Stimulated activated CD4-positive, alpha-beta T cell treated with anti-CD3 and anti-CD28 coated beads, Interleukin-12 subunit alpha, Interleukin-12 subunit beta, amount 100 ng/mL, for 24 hours (primary cell): ENCODE measurements at places on chromosomes 6 and 20.
A peak's percentile ranks its signal among the peaks of the same experiment; 100 is the strongest.

- DNase-seq, result no peak
These were observed 29.2 kb upstream of the SMOC2 start for GRCh38 chr6:168411793-168412192.

DNA sequence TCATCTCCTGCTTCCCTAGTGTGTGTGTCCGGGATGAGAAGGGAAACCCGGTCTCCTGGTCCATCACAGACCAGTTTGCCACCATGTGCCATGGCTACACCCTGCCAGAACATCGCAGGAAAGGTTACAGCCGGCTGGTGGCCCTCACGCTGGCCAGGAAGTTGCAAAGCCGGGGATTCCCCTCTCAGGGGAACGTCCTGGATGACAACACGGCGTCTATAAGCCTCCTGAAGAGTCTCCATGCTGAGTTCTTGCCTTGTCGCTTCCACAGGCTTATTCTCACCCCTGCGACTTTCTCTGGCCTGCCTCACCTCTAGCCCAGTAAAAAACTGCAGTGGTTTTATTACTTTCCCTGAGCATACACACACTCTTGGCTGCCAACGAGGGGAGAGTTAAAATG, 23.9 kb upstream of the C6orf141 start:
- DNase-seq, result no peak

- peak; percentile 70 for DNase-seq
These were observed at the start of gene QKI for GRCh38 chr6:163414117-163414945. QKI (plus strand) TSS chr6:163414718; CDS start chr6:163415194, 476 bp downstream.

GRCh38 chr20:54524849-54525248, 49.5 kb downstream of the DOK5 start:
- DNase-seq, result no peak

- no peak for DNase-seq
These were observed 81.5 kb downstream of the RTN4IP1 start for GRCh38 chr6:106547601-106548453.

GRCh38 chr6:153312634-153313033, 181.6 kb upstream of the RGS17 start:
- DNase-seq, result peak; percentile 6

GRCh38 chr20:9122571-9122970, 53.7 kb downstream of the PLCB4 start:
- DNase-seq, result no peak

DNA sequence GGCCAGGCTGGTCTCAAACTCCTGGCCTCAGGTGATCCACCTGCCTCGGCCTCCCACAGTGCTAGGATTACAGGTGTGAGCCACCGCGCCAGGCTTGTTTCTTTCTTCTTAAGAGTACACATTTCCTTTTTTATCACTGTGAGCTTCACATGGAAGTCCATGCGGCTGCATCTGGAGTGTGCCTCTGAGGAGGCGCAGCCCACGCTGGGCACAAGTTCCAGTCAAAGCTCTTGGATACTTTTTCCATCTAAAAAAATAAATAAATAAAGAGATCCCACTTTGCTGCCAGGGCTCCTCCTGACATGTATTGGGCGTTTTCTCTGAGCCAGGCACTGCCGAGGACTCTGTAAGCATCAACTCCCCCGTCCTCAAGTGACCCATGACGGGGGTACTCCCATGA, 123.0 kb downstream of the PREX1 start:
- DNase-seq, result no peak

GRCh38 chr20:63175038-63175895, 40.7 kb downstream of the YTHDF1 start:
- DNase-seq, result no peak

DNA sequence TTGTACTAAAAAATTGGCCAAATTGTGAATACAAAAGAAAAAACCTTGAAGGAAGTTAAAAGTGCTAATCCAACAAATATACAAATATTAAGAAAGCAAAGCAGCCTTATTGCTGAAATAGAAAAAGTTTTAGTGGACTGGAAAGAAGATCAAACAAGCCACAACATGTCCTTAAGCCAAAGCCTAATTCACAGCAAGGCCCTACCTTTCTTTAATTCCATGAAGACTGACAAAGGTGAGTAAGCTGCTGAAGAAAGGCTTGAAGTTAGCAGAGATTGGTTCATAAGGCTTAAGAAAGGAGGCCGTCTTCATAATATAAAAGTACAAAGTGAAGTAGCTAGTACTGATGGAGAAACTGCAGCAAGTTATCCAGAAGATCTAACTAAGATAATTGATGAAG, 53.5 kb downstream of the TINAG start:
- no peak for DNase-seq

DNA sequence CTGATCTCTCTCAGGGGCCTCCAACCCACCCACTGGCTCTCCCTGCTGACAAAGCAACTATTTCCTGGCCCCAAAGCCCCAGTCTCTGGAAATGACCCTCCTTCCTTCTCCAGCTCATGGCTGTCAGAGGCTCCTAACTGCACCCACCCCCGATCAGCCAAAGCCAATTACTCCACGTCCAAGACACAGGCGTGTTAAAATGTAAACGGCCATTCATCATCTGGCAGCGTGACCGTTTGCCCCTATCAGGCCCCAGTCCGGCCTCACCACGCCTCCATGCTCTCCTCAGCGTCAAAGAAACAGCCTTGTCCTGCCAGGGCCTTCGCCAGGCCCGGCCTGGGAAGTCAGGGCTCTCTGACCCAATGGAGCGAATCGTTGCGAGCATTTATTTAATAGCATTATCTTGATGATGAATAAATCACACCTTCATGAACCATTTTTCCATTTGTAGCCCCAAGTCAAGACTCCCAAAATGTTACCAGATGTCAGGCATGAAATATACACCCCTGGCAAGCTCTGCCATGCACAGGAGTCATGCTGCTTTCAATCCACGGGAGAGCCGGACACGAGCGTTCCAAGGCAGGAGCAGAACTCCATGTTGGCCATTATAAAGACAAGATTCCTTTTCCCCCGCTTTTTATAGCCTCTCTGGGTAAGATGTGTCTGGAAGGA, 17.7 kb downstream of the RIPOR3 start:
- DNase-seq, result no peak

- no peak for DNase-seq
These were observed 25.8 kb downstream of the NKAIN2 start for GRCh38 chr6:123829302-123829953.

DNA sequence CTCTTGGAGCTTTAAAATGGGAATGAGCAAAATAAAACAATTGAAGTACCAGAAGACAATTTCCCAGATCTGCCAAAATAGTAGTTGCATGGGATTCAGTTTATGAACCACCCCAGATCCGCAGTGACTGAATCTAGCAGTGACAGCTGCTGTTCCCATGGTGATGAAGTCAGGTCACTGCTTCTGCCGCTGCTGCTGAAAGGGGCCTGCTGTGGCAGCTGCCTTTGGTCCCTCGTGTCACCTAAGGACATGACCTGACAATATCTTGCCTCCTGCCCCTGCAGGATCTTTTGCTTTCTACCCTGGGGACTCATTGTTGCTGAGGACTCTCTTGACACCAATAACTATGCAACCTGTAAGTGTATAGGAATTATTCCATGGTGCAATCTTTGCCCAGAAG, 34.3 kb upstream of the OGFRL1 start:
- DNase-seq, result no peak

GRCh38 chr6:106084106-106084988, 1.8 kb upstream of the PRDM1 start:
- no peak for DNase-seq

DNA sequence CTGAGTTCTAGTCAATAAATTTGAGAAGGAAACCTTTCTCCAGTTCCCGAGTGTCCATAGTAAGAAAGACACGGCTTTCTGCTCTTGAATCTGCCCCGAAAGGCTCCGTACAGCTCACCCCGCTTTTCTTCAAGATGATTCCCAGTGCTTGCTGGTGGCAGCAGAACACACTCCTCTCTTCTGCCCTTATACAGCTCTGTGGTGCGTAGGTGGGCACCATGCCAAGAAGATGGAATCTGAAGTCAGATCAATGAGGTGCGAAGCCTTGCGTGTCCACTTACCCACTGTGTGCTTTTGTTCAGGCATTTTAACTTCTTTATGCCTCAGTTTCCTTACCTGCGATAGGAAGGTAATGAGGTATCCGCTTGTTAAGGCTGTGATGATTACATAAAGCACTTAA, 142.2 kb downstream of the WDR27 start:
- no peak for DNase-seq

DNA sequence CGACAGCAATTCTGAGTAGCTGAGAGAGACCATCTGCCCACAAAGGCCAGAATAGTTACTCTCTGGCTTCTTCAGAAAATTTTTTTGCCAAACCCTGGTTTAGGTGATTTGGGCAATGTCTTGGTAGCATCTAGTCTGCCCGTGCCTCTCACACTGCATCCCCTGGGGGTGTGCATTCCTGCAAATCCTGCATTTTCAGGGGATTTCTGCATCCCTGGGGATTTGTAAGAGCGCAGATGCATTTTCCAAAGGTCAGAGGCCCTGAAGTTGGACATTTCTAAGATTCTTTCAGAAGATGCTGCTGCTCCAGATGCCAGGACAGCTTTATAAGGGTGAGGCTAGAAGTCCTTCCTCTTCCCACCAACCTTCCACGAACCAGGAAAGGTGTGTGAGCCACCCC, 4.0 kb downstream of the CST9 start:
- DNase-seq, result no peak

DNA sequence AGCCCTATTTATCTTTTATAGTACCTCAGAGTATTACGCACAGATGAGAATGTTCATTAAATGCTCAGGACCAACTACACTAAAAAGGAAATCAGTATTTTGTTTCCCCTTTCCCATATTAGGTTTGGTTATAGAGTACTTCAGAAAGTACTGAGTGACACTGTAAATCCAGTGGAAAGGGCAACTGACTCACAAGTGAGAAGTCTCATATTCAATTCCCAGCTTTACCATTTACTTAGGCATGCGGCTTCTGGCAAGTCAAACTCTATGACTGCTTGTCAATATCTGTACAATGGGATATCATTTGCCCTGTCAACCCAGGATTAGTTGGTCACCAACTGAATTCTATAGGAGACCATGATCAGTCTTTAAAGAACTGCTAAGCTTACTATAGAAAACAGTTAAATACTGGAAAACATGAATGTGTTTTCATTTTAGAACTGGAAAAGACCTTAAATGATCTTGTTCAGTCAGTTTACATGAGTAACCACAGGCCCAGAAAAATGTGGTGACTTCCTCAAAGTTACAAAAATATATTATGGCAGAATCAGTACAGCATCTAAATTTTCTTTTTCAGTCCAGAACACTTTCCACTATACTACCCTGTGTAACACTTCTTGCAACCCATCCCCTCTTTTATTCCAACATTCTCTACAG, 3.6 kb downstream of the MAP3K7 start:
- no peak for DNase-seq

DNA sequence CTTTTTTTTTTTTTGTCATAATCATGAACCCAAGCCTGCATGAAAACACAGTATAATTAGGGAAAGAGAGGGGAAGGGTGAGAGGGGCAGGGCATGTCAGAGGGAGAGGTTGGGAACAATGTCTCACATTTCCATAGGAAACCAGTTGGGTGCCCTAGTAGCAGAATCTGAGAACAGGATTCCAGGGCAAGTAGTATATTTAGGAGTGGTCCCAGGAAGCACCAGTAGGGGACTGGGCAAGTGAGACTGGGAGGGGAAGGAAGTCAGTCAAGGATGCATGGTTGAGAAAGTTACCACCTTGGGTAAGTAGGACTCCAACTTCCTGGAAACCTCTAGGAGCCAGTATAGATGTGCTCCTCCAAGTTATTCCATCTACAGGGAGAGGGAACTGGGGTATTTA, 88.6 kb upstream of the MAFB start:
- no peak for DNase-seq

GRCh38 chr20:37571033-37571432, 43.4 kb upstream of the BLCAP start:
- DNase-seq, result no peak

DNA sequence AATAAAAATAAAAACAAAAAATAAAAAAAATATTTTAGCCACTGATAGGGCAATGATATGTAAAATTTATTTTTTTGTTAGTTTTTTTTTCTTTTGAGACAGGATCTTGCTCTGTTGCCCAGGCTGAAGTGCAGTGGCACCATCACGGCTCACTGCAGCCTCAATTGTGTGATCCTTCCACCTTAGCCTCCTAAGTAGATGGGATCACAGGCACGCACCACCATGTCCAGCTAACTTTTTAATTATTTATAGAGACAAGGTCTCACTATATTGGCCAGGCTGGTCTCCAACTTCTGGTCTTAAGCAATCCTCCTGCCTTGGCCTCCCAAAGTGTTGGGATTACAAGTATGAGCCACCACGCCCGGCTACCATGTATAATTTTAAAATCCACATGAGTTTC, 59.4 kb downstream of the RIOK1 start:
- DNase-seq, result no peak

DNA sequence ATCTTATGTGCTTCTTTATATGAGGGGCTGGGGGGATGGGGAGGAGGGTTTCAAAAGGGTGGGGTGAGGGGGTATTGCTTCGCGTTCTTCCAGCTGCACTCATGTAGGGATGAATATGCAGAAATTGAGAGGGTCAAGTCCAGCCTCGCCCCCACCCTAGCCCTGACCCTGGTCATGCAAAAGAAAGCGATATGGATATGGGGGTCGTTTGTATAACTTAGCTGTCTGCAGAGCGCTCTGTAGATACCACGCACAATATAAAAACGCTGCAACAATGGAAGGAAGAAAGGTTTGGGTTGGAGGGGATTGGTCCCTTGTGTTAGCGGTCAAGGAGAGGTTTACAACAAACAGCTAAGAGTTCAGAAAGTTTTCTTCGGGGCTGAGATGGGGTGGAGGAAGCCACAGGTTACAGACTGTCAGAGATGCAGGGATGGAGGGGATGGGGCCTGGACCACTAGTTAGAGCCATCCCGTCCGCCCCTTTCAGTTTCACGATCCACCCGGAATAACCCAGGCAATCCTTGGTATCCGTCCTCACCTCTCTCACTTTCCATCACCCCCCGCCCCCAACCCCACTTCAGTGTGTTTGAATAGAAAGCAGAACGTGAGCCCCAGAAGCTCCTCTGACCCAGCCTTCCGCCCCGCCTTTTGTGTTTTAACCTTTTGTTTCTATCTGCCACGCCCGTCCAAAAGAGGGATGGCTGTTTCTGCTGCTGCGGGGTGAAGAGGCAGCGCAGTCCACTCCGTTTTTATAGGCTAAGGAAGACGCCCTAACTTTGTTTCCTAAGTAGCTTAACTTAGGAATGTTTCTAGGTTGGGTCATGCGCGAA, 73.5 kb downstream of the SOX4 start:
- no peak for DNase-seq

DNA sequence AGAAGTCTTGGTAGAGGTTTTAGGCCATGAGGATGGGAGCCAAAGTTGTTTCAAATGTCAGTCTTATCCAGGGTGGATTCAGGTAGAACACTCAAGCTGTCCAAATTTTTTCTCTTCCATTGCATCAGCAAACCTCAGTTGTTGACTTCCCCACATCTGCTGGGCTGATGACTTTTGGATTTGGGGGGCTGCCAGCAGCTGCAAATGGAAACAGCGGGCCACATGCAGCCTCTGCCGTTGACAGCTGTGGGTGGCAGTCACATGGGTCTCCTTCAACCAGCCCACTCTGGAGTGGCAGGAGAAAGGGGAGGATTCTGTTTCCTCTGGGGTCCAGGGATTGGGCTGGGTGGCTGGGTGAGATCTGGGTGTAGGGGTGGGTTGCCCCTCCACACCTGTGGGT, 5.8 kb upstream of the MLN start:
- no peak for DNase-seq
